ENCODE measurements at places on chromosomes 3 and 15. TPM values are rescaled to one million over a fixed set of nuclear protein-coding genes. Genes with fewer than 3 reads are reported as not detected.

DNA sequence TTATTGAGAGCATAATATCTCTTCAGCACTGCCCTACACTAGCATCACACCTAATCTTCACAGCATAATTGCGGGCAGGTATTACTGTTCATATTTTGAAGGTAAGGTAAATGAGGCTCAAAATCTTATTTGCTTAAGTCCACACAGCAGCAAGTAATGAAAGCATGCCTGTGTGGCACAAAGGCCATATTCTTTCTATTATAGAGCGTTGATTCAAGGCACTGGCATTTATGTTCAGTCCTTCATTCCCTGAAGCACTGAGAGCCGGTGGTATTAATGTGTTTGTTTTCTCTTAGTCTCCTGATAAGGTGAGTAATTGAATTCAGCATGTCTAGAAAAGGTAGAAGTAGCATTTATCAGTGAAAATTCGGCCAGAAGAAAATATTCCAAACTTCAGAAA is 231.2 kb downstream of the BBX start:
- DNase-seq = no peak

DNA sequence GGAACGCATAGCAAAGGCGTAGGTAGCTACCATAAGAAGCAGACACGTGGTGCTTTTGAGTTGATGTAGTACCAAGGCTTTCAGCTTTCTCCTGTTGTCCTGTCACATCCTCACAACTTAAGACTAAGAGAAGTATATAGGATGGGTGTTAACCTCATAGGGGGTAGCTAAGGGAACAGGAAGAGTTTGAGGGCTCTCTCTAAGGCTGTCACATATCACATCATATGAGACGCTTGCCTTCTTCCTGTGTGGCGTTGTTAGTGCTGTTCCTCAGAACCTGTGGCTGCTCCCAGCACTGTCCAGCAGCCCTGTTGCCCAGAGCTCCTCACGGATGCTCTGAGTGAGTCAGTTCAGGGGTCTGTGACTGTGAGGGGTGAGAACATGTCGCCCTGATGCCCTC is 14.7 kb downstream of the DHX30 start:
- no peak for DNase-seq

The BRK1 gene
- 55.0 TPM for total RNA-seq

The SI gene
- not detected for total RNA-seq

GRCh38 chr3:131082871-131083863 is 56.5 kb downstream of the NEK11 start:
- no peak for DNase-seq
